Aortic smooth muscle cell (primary cell): ENCODE measurements at places on chromosomes 4 and X. TPM values are rescaled to one million over a fixed set of nuclear protein-coding genes. Genes with fewer than 3 reads are reported as not detected.

Gene PLP1
- total RNA-seq, result 0.12 TPM in 1 of 2 replicates, not detected in the other

Gene AKAP4
- total RNA-seq, result not detected in 2 replicates

Gene C4orf51
- total RNA-seq, result not detected in 2 replicates

Gene PRDM8
- 0.79 and 0.87 TPM in 2 replicates for total RNA-seq

Gene NIPAL1
- 0.13 and 0.25 TPM in 2 replicates for total RNA-seq

Gene GCNA
- total RNA-seq, result 1.7 and 2.7 TPM in 2 replicates

Gene SLC26A1
- total RNA-seq, result 0.12 and 0.26 TPM in 2 replicates

Gene SPANXN3
- not detected in 2 replicates for total RNA-seq

Gene ERAS
- not detected in 2 replicates for total RNA-seq

Gene CRMP1
- total RNA-seq, result 0.06 and 0.13 TPM in 2 replicates

Gene FREM3
- total RNA-seq, result 0.40 and 0.44 TPM in 2 replicates

Gene GPR143
- 0.13 TPM in 1 of 2 replicates, not detected in the other for total RNA-seq

Gene HS3ST1
- 2.1 and 2.5 TPM in 2 replicates for total RNA-seq

Gene SSX2
- not detected in 2 replicates for total RNA-seq

Gene XAGE2
- total RNA-seq, result not detected in 2 replicates

Gene ARMCX2
- total RNA-seq, result 62.1 and 95.6 TPM in 2 replicates

Gene NAT8L
- under 0.01 TPM in 2 replicates for total RNA-seq

Gene FOXR2
- not detected in 2 replicates for total RNA-seq

Gene NDUFB11
- 59.1 and 65.5 TPM in 2 replicates for total RNA-seq

Gene CLCN5
- 13.7 and 14.1 TPM in 2 replicates for total RNA-seq

Gene EBP
- total RNA-seq, result 62.8 and 84.9 TPM in 2 replicates

Gene LYAR
- 6.8 and 11.0 TPM in 2 replicates for total RNA-seq

Gene PITX2
- total RNA-seq, result not detected in 2 replicates

Gene HS6ST2
- total RNA-seq, result 0.06 and 0.13 TPM in 2 replicates

Gene PRDM5
- 13.1 and 13.4 TPM in 2 replicates for total RNA-seq

Gene SRD5A3
- 7.3 and 12.9 TPM in 2 replicates for total RNA-seq

Gene SERPINA7
- total RNA-seq, result not detected in 2 replicates

Gene PAGE4
- not detected in 2 replicates for total RNA-seq

Gene SRPK3
- 0.26 and 0.56 TPM in 2 replicates for total RNA-seq

Gene RBMX2
- 24.4 and 29.1 TPM in 2 replicates for total RNA-seq

Gene IL21
- total RNA-seq, result not detected in 2 replicates

Gene MAGEB2
- not detected in 2 replicates for total RNA-seq

Gene CTAG1B
- total RNA-seq, result not detected in 2 replicates

Gene TLR2
- total RNA-seq, result under 0.01 TPM in 1 of 2 replicates, not detected in the other

Gene ZNF674
- total RNA-seq, result 4.0 and 4.2 TPM in 2 replicates

Gene S100G
- not detected in 2 replicates for total RNA-seq

Gene PLAC8
- not detected in 2 replicates for total RNA-seq

Gene NDP
- total RNA-seq, result 15.3 and 49.7 TPM in 2 replicates

Gene RAB41
- total RNA-seq, result not detected in 2 replicates

Gene PLXNB3
- total RNA-seq, result 4.3 and 7.5 TPM in 2 replicates

Gene BST1
- total RNA-seq, result 15.4 and 19.7 TPM in 2 replicates

Gene ASB12
- total RNA-seq, result 0.06 and 0.13 TPM in 2 replicates

Gene KCND1
- 0.56 and 0.79 TPM in 2 replicates for total RNA-seq

Gene SRPX
- total RNA-seq, result 65.0 and 70.6 TPM in 2 replicates

Gene PRR32
- total RNA-seq, result not detected in 2 replicates

Gene ANK2
- 226 and 261 TPM in 2 replicates for total RNA-seq

Gene PRPS1
- total RNA-seq, result 23.3 and 26.4 TPM in 2 replicates

Gene NUDT11
- total RNA-seq, result 7.3 and 7.5 TPM in 2 replicates
